ENCODE measurements at places on chromosomes 2 and 18. TPM values are rescaled to one million over a fixed set of nuclear protein-coding genes. Genes with fewer than 3 reads are reported as not detected.

The PSMA8 gene
- total RNA-seq, result not detected

The ANKRD29 gene
- total RNA-seq, result 124 TPM

The GPBAR1 gene
- total RNA-seq, result 6.4 TPM

The RGPD4 gene
- not detected for total RNA-seq

The MREG gene
- 15.4 TPM for total RNA-seq

The LHCGR gene
- not detected for total RNA-seq

The NTSR2 gene
- not detected for total RNA-seq

The TP53I3 gene
- total RNA-seq, result 86.8 TPM

The ERFE gene
- not detected for total RNA-seq

The C2orf78 gene
- not detected for total RNA-seq

The DSC2 gene
- total RNA-seq, result 2.1 TPM

The FBXO48 gene
- total RNA-seq, result 1.2 TPM

The AOX1 gene
- 26.0 TPM for total RNA-seq

The FBXO36 gene
- 4.1 TPM for total RNA-seq

The PMS1 gene
- total RNA-seq, result 21.0 TPM

The ANKRD62 gene
- total RNA-seq, result 6.3 TPM

The CDKL4 gene
- total RNA-seq, result not detected
